ENCODE measurements at places on chromosomes 7 and 10. TPM values are rescaled to one million over a fixed set of nuclear protein-coding genes. Genes with fewer than 3 reads are reported as not detected.

The FXYD4 gene
- total RNA-seq: not detected

GRCh38 chr10:62031507-62031906, 130.0 kb downstream of the ARID5B start:
- DNase-seq: no peak

- no peak for DNase-seq
Observed at GRCh38 chr10:84193846-84194423, 402 bp upstream of the CDHR1 start.

GRCh38 chr10:130935897-130936550, 375.5 kb downstream of the TCERG1L start:
- DNase-seq: no peak

- DNase-seq: no peak
Observed at GRCh38 chr7:100968650-100969049, 715 bp upstream of the MUC12 start.

DNA sequence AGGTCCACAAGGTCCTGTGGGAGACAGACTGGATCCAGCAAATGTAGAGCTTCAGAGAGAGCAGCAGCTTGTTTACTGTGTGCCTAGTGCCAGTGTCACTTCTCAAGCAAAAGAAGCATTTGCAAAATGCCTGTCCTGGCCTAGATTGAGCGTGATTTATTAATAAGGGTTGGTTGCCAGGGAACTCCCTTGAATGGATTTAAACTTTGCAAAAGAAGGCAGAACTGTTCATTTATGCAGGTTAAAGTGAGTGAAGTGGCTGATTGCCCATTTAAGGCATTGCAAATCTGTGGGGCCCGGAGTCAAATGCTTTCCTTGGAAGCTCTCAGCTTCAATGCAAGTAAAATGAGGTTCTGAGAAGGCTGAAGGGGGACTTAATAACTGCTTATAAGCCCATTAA, 71.3 kb downstream of the CDHR3 start:
- no peak for DNase-seq

DNA sequence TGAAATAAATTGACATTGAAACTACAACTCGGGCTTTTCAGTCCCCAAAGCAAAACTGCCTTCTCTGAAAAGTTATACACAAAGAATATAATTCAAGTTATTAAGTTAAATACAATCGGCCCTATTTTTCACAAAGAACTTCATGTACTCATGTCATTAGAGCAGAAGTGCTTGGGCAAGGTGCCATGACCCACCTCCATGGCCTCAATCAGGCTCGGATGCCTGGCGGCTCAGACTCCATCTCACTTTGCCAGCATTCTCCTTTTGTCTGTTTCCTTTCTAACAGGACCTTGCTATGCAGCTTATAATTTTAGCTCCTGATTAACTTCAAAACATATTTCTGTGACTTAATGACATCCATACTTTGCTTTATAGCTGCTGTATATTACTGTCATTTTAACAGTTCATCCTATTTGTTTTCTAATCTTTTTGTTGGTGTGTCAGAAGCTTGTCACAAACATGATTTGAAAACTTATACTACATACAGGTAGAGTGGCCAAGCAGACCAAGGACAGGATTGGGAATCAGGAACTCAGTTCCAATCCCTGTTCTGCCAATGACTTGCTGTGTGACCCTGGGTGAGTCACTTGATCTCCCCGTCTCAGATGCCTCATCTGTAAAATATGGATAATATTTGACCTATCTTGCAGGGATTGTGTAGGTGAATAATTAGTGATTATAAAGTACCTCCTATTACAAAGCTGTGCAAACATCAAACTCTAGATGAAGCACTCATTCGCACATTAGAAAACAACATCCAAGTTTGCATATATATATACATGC, 60.8 kb upstream of the ITGA8 start:
- no peak for DNase-seq

DNA sequence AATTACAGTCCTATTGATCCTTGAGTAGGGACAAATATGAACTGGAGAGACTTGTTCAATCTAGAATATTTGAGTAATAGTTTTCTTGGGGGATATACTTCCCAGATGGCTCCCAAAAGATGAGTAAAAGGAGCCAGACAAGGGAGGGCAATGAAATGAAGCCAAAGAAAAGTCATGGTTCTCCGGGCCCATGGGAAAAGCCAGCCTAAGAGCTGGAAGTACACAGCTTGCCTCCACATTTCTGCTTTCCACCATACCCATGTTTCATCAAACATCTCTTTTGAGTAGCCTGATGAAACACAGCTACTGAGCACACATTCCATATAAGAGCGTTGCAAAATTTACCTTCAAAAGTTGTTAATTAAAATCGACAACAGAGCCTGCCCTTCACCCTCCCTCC, 535.0 kb upstream of the FZD8 start:
- DNase-seq: no peak

- DNase-seq: no peak
Observed at GRCh38 chr10:35460852-35461460, 124.6 kb downstream of the CCNY start.

- no peak for DNase-seq
Observed at GRCh38 chr7:96484845-96485244, 162.9 kb upstream of the SLC25A13 start.
